ENCODE measurements at places on chromosomes 3 and 15. TPM values are rescaled to one million over a fixed set of nuclear protein-coding genes. Genes with fewer than 3 reads are reported as not detected.

PIF1 gene
- 1.7 TPM for total RNA-seq

RAP2B gene
- total RNA-seq, result 19.3 TPM

CPNE9 gene
- not detected for total RNA-seq

DUOX1 gene
- 5.8 TPM for total RNA-seq

LDHAL6B gene
- total RNA-seq, result 3.6 TPM

LIPC gene
- total RNA-seq, result 2.9 TPM

UACA gene
- total RNA-seq, result 73.4 TPM

Measured in umbilical cord (tissue), 2 donors.